Activated T-helper 2 cell treated with anti-CD3 and anti-CD28 coated beads, Interferon-gamma antibody, Interleukin-2, Interleukin-4, amounts not matched to agents 10 μg/mL and 5 μg/mL and 100 μg/mL, durations not matched to agents 14 hours and 24 hours and 36 hours (primary cell): ENCODE measurements at places on chromosomes 7 and 10. TPM values are rescaled to one million over a fixed set of nuclear protein-coding genes. Genes with fewer than 3 reads are reported as not detected.
A peak's percentile ranks its signal among the peaks of the same experiment; 100 is the strongest.

- DNase-seq: no peak
These were observed 765 bp downstream of the CCAR1 start for GRCh38 chr10:68721673-68722335.

GRCh38 chr7:16268821-16269768 is 152.2 kb downstream of the CRPPA start:
- no peak for DNase-seq

- no peak for DNase-seq
These were observed 181.1 kb downstream of the TNS3 start for GRCh38 chr7:47400741-47401206.

- peak; percentile 42 for DNase-seq
These were observed 445 bp downstream of the REEP3 start for GRCh38 chr10:63521416-63522276.

DNA sequence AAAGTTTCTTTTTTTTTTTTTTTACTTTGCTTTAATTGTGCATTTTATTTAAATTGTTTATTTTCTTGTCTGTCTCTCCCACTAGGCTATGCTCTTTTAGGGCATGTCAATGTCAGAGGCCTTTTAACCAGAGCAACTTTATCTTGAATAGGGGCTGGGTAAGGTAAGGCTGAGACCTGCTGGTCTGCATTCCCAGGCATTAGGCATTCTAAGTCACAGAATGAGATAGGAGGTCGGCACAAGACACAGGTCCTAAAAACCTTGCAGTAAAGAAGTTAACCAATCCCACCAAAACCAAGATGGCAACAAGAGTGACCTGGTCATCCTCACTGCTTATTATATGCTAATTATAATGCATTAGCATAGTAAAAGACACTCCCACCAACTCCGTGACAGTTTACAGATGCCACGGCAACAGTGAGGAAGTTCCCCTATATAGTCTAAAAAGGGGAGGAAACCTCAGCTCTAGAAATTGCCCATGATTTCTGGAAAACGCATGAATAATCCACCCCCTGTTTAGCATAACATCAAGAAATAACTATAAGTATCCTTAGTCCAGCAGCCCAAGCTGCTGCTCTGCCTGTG is 47.0 kb upstream of the FRMD4A start:
- DNase-seq: no peak

- no peak for DNase-seq
These were observed 20.2 kb downstream of the MCU start for GRCh38 chr10:72712136-72712535.

DNA sequence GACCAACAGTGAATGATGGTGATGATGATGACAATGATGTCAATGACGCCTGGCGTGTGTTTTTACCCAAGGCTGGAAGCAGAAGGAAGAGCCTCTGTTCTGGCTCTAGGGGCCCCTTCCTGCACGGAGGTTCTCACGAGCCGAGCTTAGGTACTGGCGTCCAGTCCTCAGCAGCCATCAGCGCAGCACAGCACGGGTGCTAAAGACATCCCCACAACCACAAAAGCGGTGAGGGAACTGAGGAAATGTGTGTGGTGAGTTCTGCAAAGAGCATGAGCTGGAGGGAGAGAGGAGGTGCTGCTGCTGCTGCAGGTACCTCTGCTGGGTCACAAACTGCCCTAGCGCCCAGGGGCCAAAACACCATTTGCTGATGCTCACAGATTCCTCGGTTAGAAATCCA is 81.6 kb downstream of the SFMBT2 start:
- no peak for DNase-seq

GRCh38 chr7:26061678-26062603 is 90.1 kb upstream of the NFE2L3 start:
- DNase-seq: peak; percentile 43

- DNase-seq: no peak
These were observed 140.1 kb downstream of the ACTR3B start for GRCh38 chr7:152899548-152900109.

DNA sequence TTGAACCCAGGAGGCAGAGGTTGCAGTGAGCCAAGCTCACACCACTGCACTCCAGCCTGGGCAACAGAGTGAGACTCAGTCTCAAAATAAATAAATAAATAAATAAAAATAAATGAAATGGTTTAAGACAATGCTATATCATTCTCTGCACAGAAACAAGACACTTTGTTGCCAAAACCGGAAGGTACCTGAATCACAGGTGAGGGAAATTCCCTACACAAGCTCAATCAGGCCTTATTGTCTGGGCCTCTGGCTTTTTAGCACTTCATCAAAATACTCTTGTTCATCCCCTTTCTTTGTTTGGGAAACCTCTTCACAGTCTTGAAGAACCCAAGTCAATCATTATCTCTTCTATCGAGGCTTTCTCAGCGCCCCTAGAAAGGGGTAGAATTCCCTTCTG is 166.1 kb upstream of the NPSR1 start:
- no peak for DNase-seq

GRCh38 chr7:157703534-157704195 is 366.9 kb downstream of the DNAJB6 start:
- DNase-seq: no peak

- DNase-seq: peak; percentile 63
These were observed 1.0 kb downstream of the PFKP start for GRCh38 chr10:3068201-3068967.

DNA sequence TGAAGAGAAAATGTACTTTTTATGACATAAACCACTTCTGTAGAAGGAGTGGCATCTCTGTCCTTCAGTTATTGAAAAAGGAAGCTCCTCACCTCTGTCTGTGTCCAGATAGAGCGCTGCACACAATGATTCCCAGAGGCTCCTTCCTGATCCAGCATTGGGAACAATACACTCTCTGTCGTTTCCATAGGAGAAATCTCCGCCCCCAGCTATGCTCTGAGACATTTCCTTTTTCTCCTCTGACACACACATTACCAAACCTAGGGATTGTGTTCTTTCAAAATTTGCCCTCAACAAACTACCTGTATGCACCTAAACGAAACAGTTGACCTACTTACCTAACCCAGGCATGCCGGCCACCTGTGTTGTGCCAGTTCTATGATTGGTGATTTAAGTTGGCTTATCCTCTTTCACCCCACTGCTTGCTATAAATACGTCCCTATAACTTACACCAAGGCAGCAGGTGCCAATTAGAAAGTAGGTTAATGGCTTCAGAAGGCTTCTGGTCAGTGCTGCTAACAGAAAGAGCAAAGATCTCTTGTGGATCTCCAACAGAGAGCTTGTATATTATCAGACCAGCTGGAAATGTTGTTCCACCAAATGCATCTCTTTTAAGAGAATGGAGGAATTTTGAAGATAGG is 140.1 kb upstream of the JCAD start:
- no peak for DNase-seq

GRCh38 chr10:57987055-57987721 is 280.5 kb downstream of the IPMK start:
- no peak for DNase-seq

DNA sequence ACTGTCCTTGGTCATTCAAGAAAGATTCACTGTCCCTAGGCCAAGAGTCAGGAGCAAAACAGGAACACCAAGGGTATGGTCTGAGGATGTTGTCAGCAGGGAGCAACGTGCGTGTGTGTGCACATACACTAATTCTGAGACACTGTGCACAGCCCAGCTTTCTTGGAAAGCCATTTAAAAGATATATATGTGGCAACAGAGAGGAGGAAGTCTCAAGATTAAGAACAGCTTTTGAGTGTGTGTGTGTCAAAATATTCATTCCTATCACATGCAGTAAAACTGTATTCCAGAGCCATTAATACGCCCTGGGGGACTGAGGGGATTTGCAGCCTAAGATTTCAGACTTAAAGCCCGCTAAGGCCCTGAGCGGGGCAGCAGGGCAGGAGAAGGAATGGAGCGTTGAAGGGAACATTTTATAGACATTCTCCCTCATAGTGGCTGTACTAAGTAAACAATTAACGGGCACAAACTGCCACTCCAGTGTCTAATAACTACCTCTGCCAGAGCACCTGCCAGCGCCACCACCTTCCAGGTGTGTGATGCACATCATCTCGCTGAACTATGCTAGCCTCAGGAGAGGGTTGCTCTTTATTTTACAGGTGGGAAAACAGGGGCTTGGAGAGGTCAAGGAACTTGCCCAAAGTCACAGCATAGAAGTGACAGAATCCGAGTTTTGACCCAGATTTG is 2.0 kb downstream of the NOD1 start:
- DNase-seq: peak; percentile 7

DNA sequence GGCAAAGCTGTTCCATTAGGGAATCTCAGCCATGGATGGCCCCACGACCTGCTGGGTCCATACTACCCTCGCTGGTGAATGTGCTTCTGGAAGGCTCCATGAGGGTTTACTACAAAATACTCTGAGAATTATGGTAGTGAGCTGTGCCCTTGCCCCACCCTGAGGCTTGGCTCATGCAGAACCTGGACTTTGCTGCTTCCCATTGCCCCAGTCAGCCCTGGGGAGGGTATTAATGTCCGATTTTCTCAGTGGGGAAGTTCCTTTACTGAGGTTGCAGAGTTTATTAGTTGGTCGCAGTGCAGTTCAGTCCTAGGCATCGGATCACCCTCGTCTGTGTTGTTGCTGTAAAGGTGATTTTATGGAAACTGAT is 310.1 kb downstream of the WDR37 start:
- no peak for DNase-seq

DNA sequence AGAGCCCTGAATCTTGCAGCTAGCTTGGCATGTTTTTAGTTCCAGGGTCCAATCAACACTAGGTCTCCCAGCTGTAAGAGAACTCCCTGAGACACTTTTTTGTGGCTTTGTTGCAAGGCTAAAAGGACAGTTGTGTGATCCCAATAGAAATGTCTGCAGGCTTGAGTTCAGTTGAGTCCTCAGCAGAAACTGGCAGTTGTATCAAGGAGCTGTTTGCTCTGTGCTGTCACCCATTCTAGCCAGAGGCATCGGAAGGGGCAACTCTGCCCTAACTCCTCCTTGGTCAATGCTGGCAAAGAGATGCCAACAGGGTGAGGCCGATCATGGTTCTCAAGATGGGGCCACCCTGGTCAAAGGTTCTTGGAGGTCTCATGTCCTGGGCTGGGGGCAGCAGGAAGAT is 224.1 kb downstream of the BUB3 start:
- DNase-seq: no peak

GRCh38 chr7:105098863-105099515 is 85.0 kb downstream of the KMT2E start:
- no peak for DNase-seq

DNA sequence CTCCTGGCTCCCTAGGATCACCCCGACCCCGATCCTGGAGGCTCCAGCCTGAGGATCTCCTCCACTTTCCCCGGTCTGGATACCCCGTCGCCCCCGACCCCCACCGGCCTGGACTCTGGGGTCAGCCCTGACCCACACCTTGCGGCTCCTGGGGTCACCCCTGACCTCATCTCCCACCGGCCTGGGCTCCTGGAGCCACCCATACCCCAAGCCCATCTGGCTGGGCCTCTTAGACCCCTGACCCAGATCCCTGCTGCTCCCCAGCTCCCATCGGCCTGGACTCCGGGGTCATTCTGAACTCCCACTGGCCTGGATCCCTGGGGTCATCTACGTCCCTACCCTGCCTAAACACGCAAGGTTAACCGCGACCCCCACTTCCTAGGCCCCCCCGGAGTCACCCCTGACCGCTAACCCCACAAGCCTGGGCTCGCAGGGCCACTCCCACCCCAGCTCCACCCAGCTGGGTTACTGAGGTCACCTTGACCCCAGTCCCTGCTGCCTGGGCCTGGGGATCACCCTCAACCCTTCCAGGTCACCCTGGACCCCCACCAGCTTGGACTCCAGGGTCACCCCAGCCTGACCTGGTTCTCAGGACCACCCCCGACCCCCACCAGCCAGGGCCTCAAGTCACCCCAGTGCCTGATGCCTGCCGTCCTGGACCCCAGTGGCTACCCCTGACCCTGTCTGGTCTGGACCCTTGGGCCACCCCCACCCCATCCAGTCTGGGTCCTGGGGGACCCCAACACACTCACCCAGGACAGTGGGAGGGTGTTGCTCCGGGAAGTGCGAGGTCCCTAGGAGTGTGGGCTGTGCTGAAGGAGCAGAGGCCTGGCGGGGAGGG is 1.2 kb downstream of the FOXK1 start:
- DNase-seq: peak; percentile 10

- DNase-seq: no peak
These were observed 52.4 kb upstream of the LRRC17 start for GRCh38 chr7:102860351-102860811.

MPLKIP gene
- 35.6 and 39.0 TPM in 2 replicates for total RNA-seq

CCAR1 gene
- 94.6 and 108 TPM in 2 replicates for total RNA-seq

SAMD9L gene
- 12.6 and 15.3 TPM in 2 replicates for total RNA-seq

PHYHIPL gene
- not detected in 2 replicates for total RNA-seq

WIPF3 gene
- not detected in 2 replicates for total RNA-seq

TRPV6 gene
- total RNA-seq: 0.07 TPM in 1 of 2 replicates, not detected in the other

HTR7 gene
- total RNA-seq: not detected in 2 replicates

GPRIN2 gene
- total RNA-seq: not detected in 2 replicates

TET1 gene
- 1.5 and 1.6 TPM in 2 replicates for total RNA-seq

MYL10 gene
- not detected in 2 replicates for total RNA-seq

A1CF gene
- total RNA-seq: not detected in 2 replicates

UTF1 gene
- 0.16 and 0.28 TPM in 2 replicates for total RNA-seq

DLX5 gene
- total RNA-seq: not detected in 2 replicates

HOXA7 gene
- not detected in 2 replicates for total RNA-seq

SPDYE8 gene
- total RNA-seq: not detected in 2 replicates

ATXN7L1 gene
- total RNA-seq: 11.1 and 12.4 TPM in 2 replicates

NET1 gene
- total RNA-seq: 41.3 and 43.3 TPM in 2 replicates

SLC13A1 gene
- total RNA-seq: not detected in 2 replicates

NUTM2B gene
- total RNA-seq: 0.59 and 1.1 TPM in 2 replicates
